ENCODE measurements at places on chromosomes 2 and 18.

GRCh38 chr2:204150721-204151120 is 214.2 kb downstream of the ICOS start:
- DNase-seq: no peak

DNA sequence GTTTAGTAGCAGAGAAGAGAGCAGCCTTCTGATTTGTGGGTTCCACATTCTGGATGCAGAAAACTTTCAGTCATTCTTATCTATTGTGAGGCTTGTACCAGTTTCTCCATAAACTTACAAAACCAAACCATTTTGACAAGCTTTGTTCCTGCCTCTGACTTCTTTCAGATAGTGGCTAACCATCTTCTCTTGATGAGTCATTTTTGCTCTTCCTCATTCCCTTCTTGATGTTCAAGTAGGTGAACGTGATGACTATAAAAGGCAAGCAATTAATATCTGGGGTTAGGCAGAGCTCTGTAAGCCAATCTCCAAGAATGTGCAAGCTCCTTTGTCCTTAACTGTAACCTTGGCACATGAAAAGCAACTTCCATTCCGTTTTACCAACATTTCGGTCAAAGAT is 2083.1 kb upstream of the PIK3C3 start:
- no peak for DNase-seq

- DNase-seq: no peak
These were observed 2.5 kb downstream of the TGFA start for GRCh38 chr2:70551167-70551566.

- no peak for DNase-seq
These were observed 5.6 kb upstream of the SGPP2 start for GRCh38 chr2:222418739-222419138.

- DNase-seq: no peak
These were observed at the start of gene PDE11A for GRCh38 chr2:178072383-178073301. TSS of gene PDE11A (minus strand) at chr2:178072777. CDS start at chr2:178072437, 340 bp downstream.

Data from nucleus accumbens (tissue), 56 donors.